Activated CD8-positive, alpha-beta T cell treated with anti-CD3 and anti-CD28 coated beads for 36 hours (primary cell): ENCODE measurements at places on chromosomes 4 and X.

DNA sequence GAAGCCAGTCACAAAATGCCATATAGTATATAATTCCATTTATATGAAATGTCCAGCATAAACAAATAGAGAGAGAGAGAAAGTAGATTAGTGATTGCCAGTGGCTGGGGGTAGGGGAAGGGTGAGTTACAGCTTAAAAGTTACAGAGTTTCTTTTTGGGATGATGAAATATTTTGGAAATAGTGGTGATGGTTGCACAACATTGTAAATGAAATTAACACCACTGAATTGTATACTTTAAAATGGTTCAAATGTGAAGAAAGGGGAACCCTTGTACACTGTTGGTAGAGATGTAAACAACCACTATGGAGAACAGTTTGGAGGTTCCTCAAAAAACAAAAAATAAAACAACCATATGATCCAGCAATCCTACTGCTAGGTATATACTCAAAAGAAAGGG lies 131.2 kb upstream of the GPC4 start:
- DNase-seq, result no peak

DNA sequence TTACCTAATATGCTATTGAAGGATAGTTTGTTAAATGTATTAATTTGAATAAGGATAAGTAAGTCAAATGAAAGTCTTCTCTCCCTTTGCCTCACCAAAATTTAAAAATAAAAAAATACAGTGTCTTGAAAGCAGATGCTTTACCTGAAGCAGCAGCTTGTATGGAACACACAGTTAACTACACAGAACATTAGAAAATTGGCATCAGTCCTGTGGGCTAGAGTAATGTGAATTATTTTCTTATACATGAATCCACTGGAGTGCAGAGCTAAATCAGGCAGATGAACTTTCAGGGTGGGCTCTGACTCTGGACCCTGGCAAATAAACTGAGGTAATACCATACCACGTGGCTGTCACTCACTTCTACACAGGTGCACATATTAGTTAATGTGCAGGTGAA lies 348.0 kb downstream of the FSTL5 start:
- no peak for DNase-seq

- DNase-seq, result no peak
Observed at GRCh38 chr4:21830272-21830671, 118.3 kb downstream of the KCNIP4 start.

GRCh38 chr4:17010426-17011087 lies 112.1 kb upstream of the LDB2 start:
- DNase-seq, result no peak
